ENCODE measurements at places on chromosomes 2 and 18.

GRCh38 chr18:8828300-8828699, 122.9 kb downstream of the MTCL1 start:
- no peak for DNase-seq

DNA sequence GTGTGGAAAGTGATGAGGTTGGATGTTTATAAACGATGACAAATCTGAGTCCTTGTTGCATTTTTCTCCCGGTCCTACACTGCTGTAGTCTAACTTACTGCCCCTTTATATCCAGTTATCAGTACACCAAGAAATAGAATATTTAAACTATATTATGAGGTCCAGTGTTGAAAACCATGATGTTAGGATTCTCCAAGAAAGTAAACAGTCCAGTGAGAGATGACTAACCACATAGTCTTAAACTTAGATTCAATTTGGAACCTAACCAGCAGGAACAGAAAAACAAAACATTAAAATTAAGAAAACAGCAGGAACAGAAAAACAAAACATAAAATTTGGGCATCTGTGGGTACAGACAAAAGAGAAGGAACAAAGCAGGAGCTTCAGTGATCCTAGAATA, 143.2 kb downstream of the TPGS2 start:
- DNase-seq = no peak

- DNase-seq = no peak
Observed at GRCh38 chr18:58726671-58727070, 55.4 kb downstream of the MALT1 start.

GRCh38 chr2:104756118-104756517, 97.8 kb upstream of the POU3F3 start:
- DNase-seq = no peak

DNA sequence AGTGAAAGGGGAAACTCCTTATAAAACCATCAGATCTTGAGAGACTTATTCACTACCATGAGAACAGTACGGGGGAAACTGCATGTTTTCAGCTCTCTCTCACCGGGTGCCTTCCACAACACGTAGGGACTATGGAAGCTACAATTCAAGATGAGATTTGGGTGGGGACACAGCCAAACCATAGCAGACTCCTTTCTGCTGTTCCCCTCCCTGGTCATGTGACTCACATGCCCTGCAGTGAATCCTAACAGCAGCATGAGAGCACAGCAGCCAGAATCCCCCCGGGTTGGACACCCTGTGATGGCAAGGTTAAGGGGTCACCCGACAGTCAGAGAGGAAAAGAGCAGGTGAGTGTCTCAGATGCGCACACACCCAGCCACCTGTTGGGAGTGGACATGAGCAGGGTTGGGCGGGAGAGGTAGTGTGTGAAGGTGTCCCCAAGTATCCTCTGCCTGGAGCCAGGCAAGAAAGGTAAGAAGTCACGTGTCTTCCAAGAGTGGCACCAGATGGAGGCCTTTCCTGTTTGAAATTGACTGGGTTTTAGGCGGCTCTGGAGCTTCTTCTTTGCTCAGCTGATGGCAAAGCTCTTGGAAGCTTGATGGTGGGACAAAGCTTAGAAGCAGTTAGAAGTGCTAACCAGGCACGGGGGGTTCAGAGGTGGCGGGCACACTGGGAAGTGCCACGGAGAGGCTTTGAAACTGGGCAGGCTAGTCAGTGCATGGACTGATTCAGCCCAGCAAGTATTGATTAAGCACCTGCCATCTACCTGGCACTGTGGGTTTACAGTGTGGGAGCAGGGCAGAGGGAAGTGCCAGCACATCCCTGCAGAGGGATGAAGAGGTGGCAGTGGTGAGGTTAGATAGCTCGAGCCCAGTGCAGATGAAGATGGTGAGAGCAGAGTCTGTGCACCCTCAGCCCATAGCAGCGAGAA, 68.7 kb downstream of the RHOB start:
- no peak for DNase-seq

DNA sequence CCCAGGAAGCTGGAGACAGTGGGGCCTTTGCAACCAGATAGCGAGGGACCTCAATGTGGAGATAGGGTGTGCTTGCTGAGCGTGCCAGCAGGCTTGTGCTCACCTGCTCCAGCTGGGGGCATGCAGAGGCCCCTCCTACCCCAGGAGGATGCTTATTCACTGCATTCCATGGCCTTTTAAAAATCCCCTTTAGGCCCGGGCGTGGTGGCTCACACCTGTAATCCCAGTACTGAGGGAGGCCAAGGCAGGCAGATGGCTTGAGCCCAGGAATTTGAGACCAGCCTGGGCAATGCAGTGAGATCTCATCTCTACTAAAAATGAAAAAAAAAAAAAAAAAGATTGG, 54.5 kb downstream of the ODC1 start:
- DNase-seq = no peak

Measured in stimulated activated CD8-positive, alpha-beta memory T cell treated with anti-CD3 and anti-CD28 coated beads, Interleukin-4, amount 100 ng/mL, for 1 hour (primary cell).